ENCODE measurements at places on chromosomes 2 and 18.
A peak's percentile ranks its signal among the peaks of the same experiment; 100 is the strongest.

DNA sequence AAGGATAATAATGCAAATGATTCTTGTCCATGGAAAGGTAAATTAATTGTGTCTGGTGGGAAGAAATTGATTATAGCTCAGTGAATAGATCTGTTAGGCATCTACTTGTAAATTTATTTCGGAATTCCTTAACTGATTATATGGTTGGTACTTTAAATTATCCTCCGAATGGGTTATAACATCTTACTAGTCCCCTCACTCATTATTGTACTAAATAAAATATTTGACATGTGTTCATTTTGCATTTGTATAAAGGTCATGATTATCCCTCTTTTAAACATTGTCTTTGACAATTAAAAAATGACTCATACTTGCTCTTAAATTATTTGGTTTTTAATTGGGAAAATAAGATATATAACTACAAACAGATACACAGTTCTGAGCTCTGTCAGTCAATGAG is 47.4 kb downstream of the CAVIN2 start:
- DNase-seq: no peak
- no peaks in the 10 kb centered on the region for H3K4me1 ChIP-seq
- H3K27me3 ChIP-seq: no peaks in the 10 kb centered on the region
- no peaks in the 10 kb centered on the region for H3K36me3 ChIP-seq

DNA sequence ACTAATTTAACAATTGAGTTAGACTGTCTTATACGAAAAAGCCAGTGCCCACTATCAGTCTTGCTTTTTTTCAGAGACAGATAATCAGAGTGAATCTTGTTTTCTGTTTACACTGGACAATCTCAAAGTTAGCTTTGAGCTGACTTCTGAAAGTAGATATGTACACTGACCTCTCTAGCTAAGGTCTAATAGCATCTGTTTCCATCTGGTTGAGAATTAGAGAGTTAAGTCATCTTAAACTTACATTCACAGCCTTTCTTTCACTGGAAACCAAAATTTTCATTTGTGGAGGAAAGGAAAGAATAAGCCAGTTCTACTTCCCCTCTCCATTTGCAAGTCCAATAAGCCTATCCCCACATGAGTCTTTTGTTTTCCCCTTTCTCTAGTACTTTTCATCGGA is 89.3 kb downstream of the VRK2 start:
- no peaks in the 10 kb centered on the region for H3K4me1 ChIP-seq
- H3K27ac ChIP-seq: no peak overlapping the region
- H3K27me3 ChIP-seq: no peaks in the 10 kb centered on the region
- no peak for DNase-seq

DNA sequence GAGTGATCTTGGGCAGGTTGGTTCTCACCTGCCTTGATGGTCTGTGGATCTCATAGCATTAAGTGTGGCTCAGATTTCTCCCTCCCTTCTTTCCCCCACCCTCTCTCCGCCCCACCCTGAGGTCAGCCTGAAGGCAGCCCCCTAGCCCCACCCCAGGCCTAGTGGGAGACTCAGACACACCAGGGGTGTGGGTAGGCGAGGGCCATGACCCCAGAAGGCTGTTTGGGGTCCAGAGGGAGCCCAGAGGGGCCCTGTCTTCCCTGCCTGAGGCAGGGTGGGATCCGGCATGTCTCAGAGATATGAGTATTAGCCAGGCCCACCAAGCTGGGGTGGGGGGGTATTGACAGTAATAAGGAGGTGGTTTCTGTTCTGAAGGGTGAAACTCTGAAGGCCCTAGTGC is 160.5 kb downstream of the GLI2 start:
- H3K27me3 ChIP-seq: no peaks in the 10 kb centered on the region
- no peak overlapping the region for H3K4me3 ChIP-seq
- H3K4me1 ChIP-seq: no peaks in the 10 kb centered on the region
- no peak overlapping the region for H3K27ac ChIP-seq

- peaks cover 3% of the 10 kb centered on the region for H3K27me3 ChIP-seq
- no peaks in the 10 kb centered on the region for H3K4me1 ChIP-seq
- no peak for DNase-seq
- no peak overlapping the region for H3K4me3 ChIP-seq
- no peaks in the 10 kb centered on the region for H3K36me3 ChIP-seq
Measured at GRCh38 chr2:177031438-177032180, 181.0 kb upstream of the HNRNPA3 start.

- H3K36me3 ChIP-seq: no peaks in the 10 kb centered on the region
- peaks cover 33% of the 10 kb centered on the region for H3K4me1 ChIP-seq
- H3K4me3 ChIP-seq: no peak overlapping the region
- no peak for DNase-seq
- H3K27me3 ChIP-seq: peaks cover 54% of the 10 kb centered on the region
- H3K27ac ChIP-seq: no peak overlapping the region
Measured at GRCh38 chr2:113276761-113277425, 1.8 kb downstream of the PAX8 start.

- no peak overlapping the region for H3K4me3 ChIP-seq
- no peaks in the 10 kb centered on the region for H3K27me3 ChIP-seq
Measured at GRCh38 chr2:32422133-32422532, 65.3 kb downstream of the BIRC6 start.

DNA sequence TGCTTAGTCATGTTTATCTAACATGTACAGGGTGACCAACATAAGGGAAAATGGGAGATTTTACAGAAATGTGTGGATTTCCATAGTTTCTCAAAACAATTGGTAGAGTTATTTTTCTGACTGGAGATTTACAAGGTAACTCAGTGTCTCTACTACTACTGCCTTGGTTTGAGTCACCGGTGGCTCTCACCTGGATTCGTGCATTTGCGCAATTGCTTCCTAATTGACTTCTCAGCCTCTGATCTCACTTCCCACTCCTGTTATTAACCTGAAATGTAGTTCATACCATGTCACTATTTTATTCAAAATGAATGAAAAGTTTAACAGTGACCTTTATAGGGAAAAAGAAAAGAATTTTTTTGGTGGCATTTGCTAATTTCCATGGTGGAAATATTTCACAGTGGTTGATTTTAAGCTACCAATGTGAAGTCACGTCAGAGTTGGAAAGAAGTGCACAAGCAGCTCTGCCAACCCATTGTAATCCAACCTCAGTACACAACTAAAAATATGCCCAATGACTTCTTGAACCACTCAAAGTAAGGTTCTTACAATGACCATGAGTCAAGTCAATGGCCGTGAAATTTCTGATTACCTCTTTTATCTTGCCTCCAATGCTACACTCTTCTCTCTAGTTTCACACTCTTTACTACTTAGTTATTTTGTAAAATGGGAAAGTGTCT is 94.0 kb downstream of the NYAP2 start:
- H3K27me3 ChIP-seq: no peaks in the 10 kb centered on the region
- H3K36me3 ChIP-seq: no peaks in the 10 kb centered on the region
- no peak overlapping the region for H3K4me3 ChIP-seq

GRCh38 chr2:74250189-74250631 is 51.8 kb downstream of the MTHFD2 start:
- no peaks in the 10 kb centered on the region for H3K27me3 ChIP-seq
- peak; percentile 37 for DNase-seq
- H3K27ac ChIP-seq: no peak overlapping the region
- H3K4me1 ChIP-seq: peaks cover 5% of the 10 kb centered on the region
- H3K36me3 ChIP-seq: no peaks in the 10 kb centered on the region

DNA sequence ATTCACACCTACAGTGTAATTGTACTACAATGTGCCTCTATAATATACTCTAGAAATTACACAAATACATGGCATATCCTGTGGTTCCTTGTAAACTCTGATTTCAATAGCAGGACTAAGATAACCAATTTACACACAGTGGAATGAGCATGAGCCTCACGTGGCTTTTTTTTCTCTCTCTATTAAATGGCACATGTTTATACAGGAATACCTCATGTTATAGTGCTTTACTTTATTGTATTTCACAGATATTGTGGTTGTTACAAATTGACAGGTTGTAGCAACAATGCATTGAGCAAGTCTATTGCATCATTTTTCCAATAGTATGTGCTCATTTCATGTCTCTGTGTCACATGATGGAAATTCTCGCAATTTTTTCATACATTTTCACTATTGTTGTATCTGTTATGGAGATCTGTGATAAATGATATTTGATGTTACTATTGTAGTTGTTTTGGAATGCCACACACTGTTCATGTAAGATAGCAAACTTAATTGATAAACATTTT is 260.0 kb downstream of the FSIP2 start:
- H3K4me1 ChIP-seq: no peaks in the 10 kb centered on the region
- DNase-seq: no peak
- H3K4me3 ChIP-seq: no peak overlapping the region
- H3K36me3 ChIP-seq: no peaks in the 10 kb centered on the region

- no peak overlapping the region for H3K4me3 ChIP-seq
- H3K4me1 ChIP-seq: peaks cover 43% of the 10 kb centered on the region
- no peaks in the 10 kb centered on the region for H3K36me3 ChIP-seq
- H3K27me3 ChIP-seq: no peaks in the 10 kb centered on the region
- no peak for DNase-seq
Measured at GRCh38 chr18:75215663-75216062, 5.1 kb downstream of the TSHZ1 start.

DNA sequence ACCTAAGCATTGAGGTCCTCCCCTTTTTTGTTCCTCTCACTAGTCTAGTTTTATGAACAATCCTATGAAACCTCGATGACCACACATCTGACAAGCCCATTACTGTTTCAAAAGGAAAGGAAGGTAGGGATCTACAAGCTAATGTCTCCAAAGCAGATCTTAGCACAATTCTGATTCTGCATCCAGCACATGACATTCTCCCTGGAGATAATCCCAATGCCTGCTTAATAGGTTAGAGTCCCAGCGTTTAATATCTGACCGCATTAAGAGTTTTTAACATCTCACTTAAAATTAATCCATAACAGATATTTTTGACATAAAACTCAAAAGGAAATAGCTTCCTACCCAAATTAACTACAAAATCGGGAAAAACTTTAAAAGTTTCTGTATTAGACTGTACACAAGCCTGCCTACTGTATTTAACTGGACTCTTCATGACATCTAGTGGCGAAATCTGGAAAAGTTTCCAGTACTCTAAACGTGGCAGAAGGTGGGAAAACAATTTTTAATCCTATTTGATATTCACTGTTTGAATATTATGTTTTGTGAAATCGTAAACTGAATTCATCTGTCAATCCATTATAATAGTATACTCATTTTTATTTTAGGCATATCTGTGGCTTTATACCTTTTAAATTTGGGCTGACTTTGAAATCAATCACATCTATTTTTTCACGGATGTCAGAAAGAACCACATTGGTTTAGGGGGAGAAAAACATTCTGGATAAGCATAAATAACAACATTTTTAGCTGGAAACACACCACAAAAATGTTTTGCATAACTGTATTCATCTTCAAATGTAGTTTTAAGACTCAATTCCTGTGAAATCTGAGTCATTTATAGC is 62.4 kb downstream of the TXNL1 start:
- DNase-seq: no peak
- H3K36me3 ChIP-seq: no peaks in the 10 kb centered on the region
- H3K27me3 ChIP-seq: peaks cover 4% of the 10 kb centered on the region
- H3K4me1 ChIP-seq: no peaks in the 10 kb centered on the region
- no peak overlapping the region for H3K27ac ChIP-seq

DNA sequence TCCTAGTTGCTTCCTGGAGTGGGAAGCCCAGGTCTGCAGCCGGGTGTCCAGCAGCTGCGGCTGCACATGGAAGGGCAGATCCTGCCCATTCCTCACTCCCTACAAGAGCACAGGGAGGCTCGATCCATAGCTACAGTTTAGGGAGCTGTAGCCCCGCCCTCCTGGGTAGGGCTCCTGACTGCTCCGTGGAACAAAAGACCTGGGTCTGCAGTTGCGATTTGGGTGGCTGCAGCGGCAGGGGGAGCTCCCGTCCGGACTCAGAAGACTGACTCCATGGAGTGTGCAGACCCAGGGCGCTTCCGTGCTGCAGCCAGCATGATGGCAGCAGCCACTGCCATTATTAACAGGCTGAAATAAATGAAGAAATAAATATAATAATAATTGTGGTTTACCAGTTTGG is 157.3 kb downstream of the CTNNA2 start:
- no peaks in the 10 kb centered on the region for H3K4me1 ChIP-seq
- no peaks in the 10 kb centered on the region for H3K36me3 ChIP-seq
- DNase-seq: no peak
- no peaks in the 10 kb centered on the region for H3K27me3 ChIP-seq
- H3K27ac ChIP-seq: no peak overlapping the region

- no peaks in the 10 kb centered on the region for H3K4me1 ChIP-seq
- DNase-seq: no peak
- H3K27ac ChIP-seq: no peak overlapping the region
- peaks cover 13% of the 10 kb centered on the region for H3K27me3 ChIP-seq
Measured at GRCh38 chr2:30078521-30078920, 68.3 kb upstream of the YPEL5 start.

DNA sequence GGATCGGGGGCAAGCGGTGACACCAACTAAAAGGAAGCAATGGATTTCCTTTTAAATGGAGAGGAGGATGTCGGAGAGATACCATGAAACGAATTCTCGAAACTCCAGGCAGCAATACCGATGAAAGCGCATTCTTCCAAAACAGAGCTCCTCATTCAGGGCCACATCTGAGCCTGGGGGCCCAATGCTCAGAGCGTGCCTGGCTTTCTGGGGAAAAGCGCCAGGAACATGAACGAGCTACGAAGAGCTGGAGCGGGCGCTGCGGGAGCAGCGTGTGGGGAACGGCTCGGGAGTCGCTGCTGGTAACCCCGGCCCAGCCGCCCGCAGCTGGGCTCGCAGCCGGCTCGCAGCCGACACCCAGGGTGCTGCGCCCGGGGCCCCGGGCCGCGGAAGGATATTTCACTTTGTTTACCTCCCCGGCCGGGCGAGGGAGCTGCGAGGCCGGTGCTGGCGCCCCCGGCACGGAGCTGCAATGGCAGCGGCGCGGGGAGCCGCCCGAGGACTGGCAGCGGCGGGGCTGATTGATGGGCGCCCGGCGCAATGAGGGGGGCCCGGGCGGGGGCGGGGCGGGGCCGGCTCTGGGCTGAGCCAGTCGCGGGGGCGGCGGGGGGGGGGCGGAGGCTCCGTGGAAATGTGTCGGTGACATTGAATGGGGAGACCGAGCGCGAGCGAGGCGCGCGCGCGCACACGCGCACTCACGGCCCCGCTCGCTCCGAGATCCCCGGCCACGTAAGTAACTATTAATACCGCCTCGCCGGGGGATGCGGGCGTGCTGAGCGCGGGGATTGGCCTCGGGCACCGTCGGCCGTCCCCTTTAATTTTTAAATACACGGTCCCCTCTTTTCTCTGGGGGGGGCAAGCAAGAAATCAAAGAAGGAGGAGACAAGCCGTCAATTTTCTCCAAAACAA is at the start of gene TRIB2:
TRIB2 (plus strand) TSS at position 655 of the 909 bp plus-strand sequence. CDS start 1,372 bp downstream, outside the sequence.
- peak within 1 kb of the TSS; percentile 88 for H3K27ac ChIP-seq
- DNase-seq: peak; percentile 94
- no peaks in the 10 kb centered on the region for H3K36me3 ChIP-seq
- peak within 1 kb of the TSS; percentile 93 for H3K4me3 ChIP-seq

- no peak overlapping the region for H3K27ac ChIP-seq
- DNase-seq: no peak
Measured at GRCh38 chr2:60745761-60746160, 10.3 kb upstream of the PAPOLG start.

DNA sequence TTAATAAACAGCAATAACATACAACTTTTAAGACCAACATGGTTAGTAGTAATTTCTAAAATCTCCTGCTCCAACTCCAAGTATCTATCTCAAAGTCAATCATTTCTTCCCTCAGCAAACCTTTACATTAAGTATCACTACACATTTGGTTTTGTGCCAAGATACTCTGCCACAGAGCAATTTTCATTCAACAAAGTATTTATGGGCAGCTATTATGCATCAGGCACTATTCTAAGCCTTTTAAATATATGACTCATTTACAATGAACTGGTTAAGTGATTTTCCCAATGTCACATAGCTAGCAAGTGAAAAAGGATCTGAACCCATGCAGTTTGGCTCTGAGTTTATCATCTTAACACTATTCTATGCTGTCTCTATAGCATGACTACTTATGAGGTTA is 264.3 kb downstream of the NOL4 start:
- H3K27me3 ChIP-seq: no peaks in the 10 kb centered on the region
- no peak overlapping the region for H3K27ac ChIP-seq
- DNase-seq: no peak
- H3K36me3 ChIP-seq: no peaks in the 10 kb centered on the region
- no peak overlapping the region for H3K4me3 ChIP-seq

All from CD4-positive, alpha-beta T cell (primary cell).